ENCODE measurements at places on chromosomes 1 and 21. TPM values are rescaled to one million over a fixed set of nuclear protein-coding genes. Genes with fewer than 3 reads are reported as not detected.

CNR2 gene
- total RNA-seq = 0.17 TPM

MAD2L2 gene
- total RNA-seq = 21.2 TPM

LAX1 gene
- 1.1 TPM for total RNA-seq

DIO1 gene
- total RNA-seq = not detected

LAMC1 gene
- total RNA-seq = 46.7 TPM
